ENCODE measurements at places on chromosomes 7 and 10. TPM values are rescaled to one million over a fixed set of nuclear protein-coding genes. Genes with fewer than 3 reads are reported as not detected.

Gene PRF1
- total RNA-seq: 63.0 TPM

GRCh38 chr7:1725199-1725690, 55.2 kb downstream of the ELFN1 start:
- H3K27me3 ChIP-seq: no peaks in the 10 kb centered on the region
- H3K27ac ChIP-seq: no peak overlapping the region
- no peaks in the 10 kb centered on the region for H3K36me3 ChIP-seq
- no peaks in the 10 kb centered on the region for H3K4me1 ChIP-seq
- no peak for DNase-seq

- peaks cover 12% of the 10 kb centered on the region for H3K27me3 ChIP-seq
- peak; percentile 27 for DNase-seq
- peak overlapping the region; percentile 87 for H3K4me3 ChIP-seq
Measured at GRCh38 chr7:26863518-26864308, 677 bp downstream of the SKAP2 start.

- no peaks in the 10 kb centered on the region for H3K4me1 ChIP-seq
- H3K36me3 ChIP-seq: no peaks in the 10 kb centered on the region
- H3K4me3 ChIP-seq: no peak overlapping the region
- no peak overlapping the region for H3K27ac ChIP-seq
Measured at GRCh38 chr7:120467676-120468075, 194.7 kb downstream of the KCND2 start.

GRCh38 chr10:79328737-79329504, 18.3 kb upstream of the PPIF start:
- no peaks in the 10 kb centered on the region for H3K27me3 ChIP-seq
- no peak overlapping the region for H3K27ac ChIP-seq
- no peak overlapping the region for H3K4me3 ChIP-seq
- DNase-seq: no peak

DNA sequence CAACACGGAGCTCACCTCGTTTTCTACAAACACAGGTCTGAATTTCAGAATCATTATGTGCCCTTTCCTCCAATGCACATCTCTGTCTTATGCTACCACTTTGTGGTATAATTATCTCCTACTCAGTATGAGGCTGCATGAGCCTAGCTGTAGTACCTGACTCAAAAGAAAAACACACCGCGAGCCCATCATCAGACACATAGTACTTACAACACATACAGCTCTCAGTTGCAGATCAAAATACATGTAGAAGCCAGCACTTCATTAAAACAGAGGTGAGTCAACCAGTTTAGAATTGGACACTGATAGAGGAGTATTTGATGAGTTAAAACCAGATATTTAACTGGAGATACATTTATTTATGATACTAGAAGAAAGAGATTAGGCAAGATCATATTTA, 1.4 kb upstream of the RTKN2 start:
- no peak overlapping the region for H3K27ac ChIP-seq
- no peak overlapping the region for H3K4me3 ChIP-seq
- DNase-seq: no peak
- no peaks in the 10 kb centered on the region for H3K36me3 ChIP-seq
- H3K4me1 ChIP-seq: peaks cover 3% of the 10 kb centered on the region

GRCh38 chr7:40356312-40356711, 221.5 kb downstream of the SUGCT start:
- H3K27me3 ChIP-seq: no peaks in the 10 kb centered on the region
- no peaks in the 10 kb centered on the region for H3K36me3 ChIP-seq
- no peaks in the 10 kb centered on the region for H3K4me1 ChIP-seq
- no peak for DNase-seq
- no peak overlapping the region for H3K27ac ChIP-seq
- H3K4me3 ChIP-seq: no peak overlapping the region

Data from T-cell (primary cell).